AML-193 (cell line): ENCODE measurements at places on chromosomes 3 and 15.

DNA sequence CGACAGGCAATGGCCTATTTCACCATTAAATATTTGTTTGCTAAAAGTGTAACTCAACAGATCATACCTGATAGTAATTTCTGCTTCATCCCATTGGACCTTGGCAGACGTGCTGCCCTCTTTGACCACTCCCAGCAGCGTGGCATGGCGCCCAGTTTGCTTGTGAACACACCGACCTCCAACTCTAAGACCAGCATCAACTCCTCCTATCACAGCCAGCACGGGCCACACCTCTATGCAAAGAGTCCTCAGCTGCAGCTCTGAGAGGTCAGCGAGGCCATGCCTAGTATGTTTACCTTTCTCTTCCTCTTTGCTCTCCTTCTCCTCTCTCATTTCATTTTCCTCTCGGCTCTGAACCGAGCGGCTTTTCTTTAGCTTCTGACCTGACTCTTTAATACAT, 80.6 kb downstream of the FBXL22 start:
- DNase-seq, result no peak

GRCh38 chr15:88035381-88035780, 221.2 kb downstream of the NTRK3 start:
- DNase-seq, result no peak

- DNase-seq, result no peak
Measured at GRCh38 chr15:74444106-74445062, 10.6 kb upstream of the SEMA7A start.

DNA sequence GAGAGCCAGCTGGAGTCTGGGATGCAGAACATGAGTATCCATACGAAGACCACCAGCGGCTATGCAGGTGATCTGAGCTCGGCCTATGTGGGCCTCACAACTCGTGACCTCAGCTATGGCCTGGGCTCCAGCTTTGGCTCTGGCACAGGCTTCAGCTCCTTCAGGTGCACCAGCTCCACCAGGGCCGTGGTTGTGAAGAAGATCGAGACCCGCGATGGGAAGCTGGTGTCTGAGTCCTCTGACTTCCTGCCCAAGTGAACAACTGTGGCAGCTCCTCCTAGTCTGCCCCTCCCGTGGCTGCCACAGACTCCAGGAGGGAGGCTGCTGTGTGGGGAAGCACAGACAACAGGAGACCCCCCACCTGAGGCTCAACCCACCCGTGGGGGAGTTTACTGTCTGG, 3.6 kb upstream of the KPNA4 start:
- no peak for DNase-seq

GRCh38 chr15:38531509-38531908, 33.1 kb downstream of the RASGRP1 start:
- DNase-seq, result no peak

DNA sequence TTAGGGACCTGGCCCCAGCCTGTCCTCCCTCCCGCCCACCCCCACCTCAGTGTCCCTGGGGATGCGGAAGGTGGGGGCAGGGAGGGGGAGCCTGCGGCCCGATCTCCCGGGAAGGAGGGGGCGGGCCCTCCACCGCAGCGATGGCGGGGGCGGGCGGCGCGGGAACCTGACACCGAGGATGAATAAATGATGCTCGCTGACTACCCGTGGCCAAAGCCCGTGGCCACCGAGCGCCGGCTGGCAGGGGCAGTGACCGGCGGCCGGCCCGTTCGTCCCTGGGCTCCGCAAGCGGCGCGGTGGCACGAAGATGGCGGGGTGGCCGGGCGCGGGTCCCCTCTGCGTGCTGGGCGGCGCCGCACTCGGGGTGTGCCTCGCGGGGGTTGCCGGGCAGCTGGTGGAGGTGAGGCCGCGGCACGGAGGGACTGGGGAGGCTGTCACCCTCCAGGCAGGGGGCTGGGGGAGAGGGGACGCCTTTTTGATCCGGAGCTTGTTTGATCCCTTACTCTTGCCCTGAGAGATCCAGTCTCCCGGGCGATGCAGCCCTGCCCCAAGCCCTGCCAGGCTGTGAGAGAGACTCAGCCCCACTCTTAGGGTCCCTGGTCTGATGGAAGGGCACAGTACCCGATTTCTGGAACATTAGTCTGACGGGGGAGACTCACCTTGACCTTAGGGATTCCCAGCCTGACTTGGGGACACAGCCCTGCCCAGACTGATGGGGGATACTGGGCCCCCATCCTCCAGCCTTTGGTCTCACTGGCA, at the start of gene TMIE:
TMIE (plus strand) TSS at position 212 of the 759 bp plus-strand sequence; CDS start at position 308, 96 bp downstream.
- DNase-seq, result no peak

DNA sequence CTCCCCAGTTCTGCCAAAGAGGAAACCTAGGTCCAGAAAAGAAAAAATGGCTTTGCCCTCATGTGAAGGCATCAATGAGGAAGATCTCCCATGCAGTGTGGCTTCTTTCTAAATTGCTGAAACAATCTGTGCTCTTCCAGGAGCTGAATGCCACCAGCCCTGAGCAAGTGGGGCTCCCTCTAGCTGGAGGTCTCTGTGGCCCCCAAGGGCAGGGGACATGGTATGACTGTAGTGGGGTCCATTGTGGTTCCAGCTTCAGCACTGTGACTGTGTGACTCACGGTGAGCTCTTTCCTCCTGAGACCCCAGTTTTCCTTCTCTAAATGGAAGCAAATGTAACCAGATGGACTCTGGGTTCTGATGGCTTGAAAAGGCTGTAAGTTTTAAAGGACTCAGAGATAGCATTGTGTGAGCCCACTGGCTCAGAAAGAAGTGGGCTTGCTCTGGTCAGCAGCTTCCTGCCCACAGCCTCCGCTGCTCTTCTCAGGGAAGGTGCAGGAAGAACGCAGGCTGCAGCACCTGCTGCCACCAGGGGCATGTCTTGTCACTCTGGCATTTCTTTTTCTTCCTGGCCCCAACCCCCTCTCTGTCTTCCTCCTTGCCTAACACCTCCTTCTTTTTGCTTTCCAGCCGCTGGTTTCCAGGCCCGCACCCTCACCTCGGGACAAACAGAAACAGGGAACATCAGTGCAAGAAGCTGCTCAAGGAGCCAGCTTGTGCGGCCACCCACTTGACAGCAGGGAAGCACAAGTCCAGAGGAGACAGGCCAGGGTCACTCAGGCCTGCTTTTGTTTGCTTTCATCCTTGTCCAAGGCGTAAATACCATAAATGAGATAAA, 5.8 kb upstream of the CXCR6 start:
- DNase-seq, result no peak

DNA sequence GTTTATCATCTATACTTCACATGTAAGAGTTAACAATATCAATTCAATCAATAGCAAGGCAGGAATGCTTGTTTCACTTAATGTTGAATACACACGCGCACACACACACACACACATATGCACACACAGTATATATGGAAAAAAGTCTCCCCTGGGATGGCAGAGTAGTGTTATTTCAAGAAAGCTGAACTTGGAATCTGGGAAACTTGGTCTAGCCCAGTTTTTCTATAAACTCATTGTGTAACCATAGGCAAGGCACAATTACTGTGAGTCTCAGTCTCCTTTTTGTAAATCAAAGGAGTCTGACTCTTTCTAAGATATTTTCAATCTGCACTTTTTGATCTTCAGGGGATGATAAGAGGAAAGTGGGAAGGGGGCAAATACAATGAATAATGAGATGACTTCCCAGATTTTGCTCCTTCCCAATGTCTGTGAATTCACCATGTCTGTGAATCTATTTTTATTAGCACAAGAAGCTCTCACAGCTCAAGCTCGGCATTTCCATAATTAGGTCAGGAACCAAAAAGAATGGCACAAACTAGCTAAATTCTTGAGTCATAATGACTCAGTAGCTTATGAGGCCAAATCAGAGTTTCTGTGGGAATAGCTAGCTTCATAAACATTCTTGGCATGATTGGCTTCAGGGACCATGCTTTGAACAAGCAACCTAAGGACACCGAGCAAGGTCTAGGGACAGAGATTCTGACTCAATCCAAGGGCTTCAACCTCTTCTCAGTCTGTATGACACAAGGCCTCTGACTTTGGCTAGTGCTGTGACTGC, 227.4 kb upstream of the DCBLD2 start:
- DNase-seq, result no peak

DNA sequence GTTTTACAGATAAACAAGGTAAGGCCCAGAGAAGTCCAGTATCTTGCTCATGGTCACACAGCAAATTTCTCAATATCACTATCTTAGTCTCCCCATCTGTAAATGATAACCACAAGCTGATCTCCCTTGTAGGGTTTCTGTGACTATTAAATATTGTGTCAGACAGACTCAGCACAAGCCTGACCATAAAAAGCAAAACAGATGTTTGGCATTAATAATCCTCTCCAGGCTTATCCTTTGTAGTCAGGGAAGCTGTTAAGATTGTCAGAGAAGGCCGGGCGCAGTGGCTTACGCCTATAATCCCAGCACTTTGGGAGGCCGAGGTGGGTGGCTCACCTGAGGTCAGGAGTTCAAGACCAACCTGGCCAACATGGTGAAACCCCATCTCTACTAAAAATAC, 173.2 kb upstream of the PRICKLE2 start:
- DNase-seq, result no peak

DNA sequence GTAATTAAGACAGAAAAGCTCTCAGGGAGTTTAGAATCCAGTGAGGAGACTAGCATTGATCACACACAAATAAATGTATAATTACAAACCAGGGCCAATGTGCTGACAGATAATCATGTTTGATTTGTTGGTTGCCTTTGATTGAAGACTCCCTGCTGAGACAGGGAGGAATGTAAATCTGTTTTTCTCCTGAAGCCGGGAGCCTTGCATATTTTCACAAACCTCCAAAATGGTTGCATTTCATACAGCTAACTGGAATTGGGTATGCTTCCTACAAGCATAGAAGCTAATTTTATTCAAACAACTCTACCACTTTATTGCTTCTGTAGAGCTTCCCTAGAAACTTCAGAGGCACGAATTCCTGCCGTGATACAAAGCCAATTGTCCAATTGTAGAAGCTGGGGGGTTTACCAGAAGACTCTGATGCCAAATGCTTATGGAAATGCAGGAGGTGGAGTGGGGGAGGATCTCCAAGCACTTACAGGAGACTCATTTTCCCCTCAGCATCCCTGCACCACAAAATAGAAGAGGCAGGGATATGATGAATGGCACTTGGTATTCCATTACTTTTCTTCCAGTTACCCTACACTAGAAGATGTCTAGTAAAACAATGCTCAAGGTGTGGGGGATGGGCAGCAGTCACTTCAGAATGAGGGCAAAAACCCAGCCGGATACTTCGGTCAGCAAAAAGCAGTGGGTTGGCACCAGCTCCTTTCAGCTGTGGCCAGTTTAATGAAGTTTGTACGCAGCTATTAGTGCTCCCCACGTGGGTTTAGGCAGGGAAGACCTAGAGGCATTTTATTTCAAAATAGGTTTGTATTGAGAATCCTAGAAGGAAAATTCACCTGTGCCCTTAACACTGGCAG, 11.4 kb upstream of the MEX3B start:
- no peak for DNase-seq

- no peak for DNase-seq
Measured at GRCh38 chr3:120062474-120062873, 31.8 kb downstream of the GSK3B start.
